Activated T-helper 1 cell treated with anti-CD3 and anti-CD28 coated beads, Interleukin-2, amount 50 U/mL, for 16 hours (primary cell): ENCODE measurements at places on chromosomes 4 and X.
A peak's percentile ranks its signal among the peaks of the same experiment; 100 is the strongest.

DNA sequence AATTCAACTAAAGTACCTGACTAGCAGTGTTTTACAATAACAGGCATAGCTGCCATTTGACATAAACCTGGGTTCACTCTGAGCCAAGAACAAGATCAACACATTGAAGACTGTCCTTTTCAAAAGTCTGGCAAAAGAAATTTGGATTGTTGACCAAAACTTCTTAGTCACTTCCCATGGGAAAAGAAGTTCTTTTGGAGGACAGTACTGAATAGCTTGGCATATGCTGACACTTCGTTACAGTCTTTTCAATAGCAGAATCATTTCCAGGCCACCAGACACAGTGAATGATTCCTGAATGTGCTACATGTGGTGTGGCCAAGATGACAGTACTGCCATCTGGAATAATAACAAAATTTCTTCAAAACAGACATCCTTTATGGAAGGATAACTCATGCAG is 560.3 kb downstream of the GRID2 start:
- no peak for DNase-seq

GRCh38 chrX:13101441-13102139 is 57.2 kb upstream of the FAM9C start:
- peak; percentile 34 for DNase-seq

DNA sequence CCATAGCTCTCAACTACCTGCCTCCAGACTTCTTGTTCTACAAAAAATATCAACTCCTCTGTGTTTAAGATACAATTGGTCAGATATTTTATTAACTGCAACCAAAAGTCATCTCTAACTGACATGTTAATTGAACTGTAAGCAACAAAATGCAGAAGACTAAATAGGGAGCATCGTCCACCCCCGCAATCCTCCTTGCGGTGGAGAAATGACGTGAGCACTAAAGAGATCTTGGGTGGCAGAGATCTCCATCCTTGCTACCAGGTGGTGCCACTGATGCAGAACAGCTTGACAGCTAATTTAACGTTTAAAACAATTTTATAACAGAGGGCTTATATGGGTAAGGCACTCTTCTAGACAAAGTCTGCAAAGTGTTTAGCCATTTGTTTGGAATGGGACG is 164.4 kb upstream of the FTHL17 start:
- no peak for DNase-seq

GRCh38 chrX:66751136-66751782 is 112.4 kb upstream of the EDA2R start:
- no peak for DNase-seq

DNA sequence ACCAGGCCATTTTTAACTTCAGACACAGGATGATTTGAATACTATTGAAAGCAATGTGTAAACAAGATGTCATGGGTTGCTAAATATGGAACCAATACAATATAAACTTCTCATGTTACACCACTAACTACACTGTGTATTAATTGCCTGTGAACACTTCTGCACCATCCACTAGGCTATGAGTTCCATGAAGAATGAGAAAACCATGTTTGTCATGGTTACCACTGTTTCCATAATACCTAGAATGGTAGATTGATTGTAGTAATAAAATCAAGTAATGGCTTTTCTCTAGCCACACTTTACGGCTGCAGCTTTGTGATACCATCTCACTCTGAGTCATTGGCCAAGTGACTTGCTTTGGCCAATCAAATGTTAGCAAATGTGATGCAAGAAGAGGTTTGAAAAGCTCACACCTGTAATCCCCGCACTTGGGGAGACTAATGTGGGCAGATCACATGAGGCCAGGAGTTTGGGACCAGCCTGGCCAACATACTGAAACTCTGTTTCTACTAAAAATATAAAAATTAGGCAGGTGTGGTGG is 19.9 kb upstream of the CYBB start:
- DNase-seq, result no peak

- no peak for DNase-seq
These were observed 96.0 kb upstream of the NHS start for GRCh38 chrX:17278961-17279360.

- no peak for DNase-seq
These were observed 61.1 kb downstream of the ABCG2 start for GRCh38 chr4:88097301-88097700.

- no peak for DNase-seq
These were observed 72.8 kb downstream of the MANBA start for GRCh38 chr4:102687982-102688433.

- DNase-seq, result no peak
These were observed 304.1 kb upstream of the TECRL start for GRCh38 chr4:64713256-64713840.

GRCh38 chr4:168618577-168619265 is 121.9 kb downstream of the PALLD start:
- DNase-seq, result no peak

- DNase-seq, result no peak
These were observed 31.8 kb downstream of the ANXA10 start for GRCh38 chr4:168124008-168124641.

DNA sequence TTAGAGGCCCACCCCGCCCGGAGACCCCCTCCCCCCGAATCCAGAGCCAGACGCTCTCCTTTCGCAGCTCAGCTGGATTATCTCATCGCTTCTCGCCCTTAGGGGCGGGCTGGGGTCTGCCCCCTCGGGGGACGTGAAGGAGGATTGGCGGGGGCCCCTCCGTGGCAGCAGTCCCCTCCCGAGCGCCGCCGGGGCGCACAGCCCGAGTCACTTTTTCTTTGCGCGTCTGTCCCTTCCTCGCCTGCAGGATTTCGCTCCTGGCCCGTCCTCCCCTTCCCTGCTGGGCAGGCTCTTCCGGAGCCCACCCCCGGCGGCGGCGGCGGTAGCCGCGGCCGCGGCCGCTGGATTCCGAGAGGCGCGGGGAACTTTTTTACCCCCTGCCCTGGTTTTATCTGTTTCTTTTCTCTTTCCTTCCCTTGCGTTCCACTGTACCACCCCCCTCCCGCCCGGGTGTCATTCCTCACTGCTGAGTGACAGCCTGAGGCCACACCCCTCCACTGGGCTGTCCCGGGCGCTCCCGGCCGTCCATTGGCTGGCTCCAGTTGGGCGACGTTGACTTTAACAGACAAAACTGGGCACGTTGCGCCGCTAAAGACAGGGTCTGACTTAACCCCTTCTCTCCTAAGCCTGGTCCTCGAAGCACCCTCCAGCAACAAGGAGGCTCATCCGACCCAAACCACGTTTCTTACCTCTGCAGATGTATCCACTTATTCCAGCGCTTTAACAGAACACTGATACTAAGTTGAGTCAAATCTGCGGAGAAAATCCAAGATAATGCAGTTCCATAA is 492 bp upstream of the NKX3-2 start:
- no peak for DNase-seq

GRCh38 chr4:119647558-119647957 is 19.0 kb upstream of the PDE5A start:
- DNase-seq, result no peak

- no peak for DNase-seq
These were observed 82.8 kb upstream of the LIMCH1 start for GRCh38 chr4:41455206-41455605.

DNA sequence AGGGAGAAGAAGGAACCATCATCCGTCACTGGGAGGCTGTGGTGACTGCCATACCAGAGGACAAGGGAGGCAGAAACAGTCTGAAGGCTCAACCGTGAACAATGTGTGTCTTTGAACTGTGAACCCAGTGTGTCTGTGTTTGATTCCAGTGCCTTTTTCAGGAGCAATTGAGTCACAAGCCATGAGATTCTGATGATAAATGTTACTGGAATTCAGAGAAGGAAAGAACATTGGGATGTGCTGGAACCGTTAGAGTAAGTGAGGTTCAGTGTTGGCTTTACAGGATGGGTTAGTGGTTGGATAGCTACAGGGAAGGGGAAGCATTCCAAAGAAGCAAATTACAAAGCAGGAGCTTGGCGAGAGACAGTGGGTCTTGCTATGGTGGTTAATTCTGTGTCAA is 464.4 kb downstream of the TRIML1 start:
- no peak for DNase-seq

- DNase-seq, result no peak
These were observed 44.5 kb downstream of the CYTL1 start for GRCh38 chr4:4974727-4975126.

DNA sequence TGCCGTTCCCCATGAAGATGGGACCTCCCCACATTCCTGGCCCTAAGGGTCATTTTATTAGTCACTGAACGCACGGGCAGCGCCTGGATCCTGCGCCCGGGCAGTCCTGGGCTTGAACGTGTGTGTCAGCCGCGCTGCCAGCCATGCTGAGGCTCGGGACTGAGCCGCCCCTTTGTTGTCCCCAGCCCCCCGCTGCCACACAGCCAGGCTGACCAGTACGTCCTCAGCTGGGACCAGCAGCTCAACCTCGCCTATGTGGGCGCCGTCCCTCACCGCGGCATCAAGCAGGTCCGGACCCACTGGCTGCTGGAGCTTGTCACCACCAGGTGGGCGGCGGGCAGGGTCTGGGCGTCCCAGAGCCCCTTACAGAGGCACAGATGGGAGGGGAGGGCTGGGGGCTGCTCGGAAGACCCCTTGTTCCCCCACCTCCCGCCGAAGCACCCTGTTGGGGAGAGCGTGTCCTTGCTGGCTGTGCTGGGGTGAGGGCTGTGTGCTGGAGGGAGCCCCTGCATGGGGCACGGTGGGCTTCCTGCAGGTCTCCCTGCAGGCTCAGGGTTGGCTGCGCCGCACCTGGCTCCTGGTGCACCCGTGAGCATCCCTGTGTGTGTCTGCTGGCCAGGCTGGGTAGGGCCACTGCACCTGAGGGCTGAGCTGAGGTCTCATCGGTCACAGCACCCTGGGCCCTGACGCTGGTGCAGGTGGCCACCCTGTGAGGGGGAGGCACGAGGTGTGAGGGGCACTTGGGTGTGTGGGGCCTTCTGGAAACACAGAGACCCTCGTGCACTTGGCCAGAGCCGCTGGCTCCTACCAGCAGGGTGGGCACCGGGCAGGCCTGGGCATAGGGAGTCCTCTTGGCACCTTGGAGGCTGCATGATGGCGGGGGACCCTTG is 1.0 kb downstream of the IDUA start:
- DNase-seq, result no peak

- DNase-seq, result no peak
These were observed 4.3 kb downstream of the FGFR3 start for GRCh38 chr4:1797298-1797860.

GRCh38 chrX:48936429-48937053 is 17.7 kb upstream of the PIM2 start:
- DNase-seq, result no peak

DNA sequence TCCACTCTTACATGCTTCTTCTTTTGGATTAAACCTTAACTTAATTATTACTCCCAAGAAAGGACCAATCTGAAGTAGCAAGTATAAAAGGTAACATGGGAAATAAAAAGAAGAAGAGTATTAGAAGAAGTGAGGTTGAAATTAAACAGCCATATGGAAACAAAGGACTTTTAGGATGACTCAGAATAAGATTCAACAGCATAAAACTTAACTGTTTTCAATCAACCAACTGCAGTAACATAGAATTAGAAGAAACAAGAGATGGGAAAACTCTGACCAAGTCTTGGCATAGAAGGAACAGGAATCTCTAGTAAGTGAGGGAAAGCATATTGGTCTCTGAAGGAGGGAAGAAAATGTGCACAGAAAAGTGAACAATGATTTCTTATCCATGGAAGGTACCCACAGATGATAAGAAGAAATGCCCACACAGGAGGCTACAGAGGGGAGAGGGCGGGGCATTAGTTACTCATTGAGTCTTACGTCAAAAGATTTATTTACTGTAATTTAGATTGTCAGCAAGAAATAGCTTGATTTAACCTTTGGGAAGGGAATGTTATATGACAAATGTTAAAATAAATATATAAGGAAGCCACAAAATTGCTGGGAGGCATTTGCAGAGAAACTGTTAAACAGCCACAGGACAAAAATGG is 177.3 kb downstream of the BANK1 start:
- no peak for DNase-seq

- DNase-seq, result no peak
These were observed 106.6 kb upstream of the H2AZ1 start for GRCh38 chr4:100056701-100057100.

- no peak for DNase-seq
These were observed 110.3 kb downstream of the SHROOM3 start for GRCh38 chr4:76545226-76545884.
